ENCODE measurements at places on chromosomes 3 and 15. TPM values are rescaled to one million over a fixed set of nuclear protein-coding genes. Genes with fewer than 3 reads are reported as not detected.
A peak's percentile ranks its signal among the peaks of the same experiment; 100 is the strongest.

The POPDC2 gene
- 7.3 TPM for total RNA-seq

The SLC28A1 gene
- not detected for total RNA-seq

The SI gene
- total RNA-seq, result not detected

The ANKRD28 gene
- 42.0 TPM for total RNA-seq

The CHDH gene
- total RNA-seq, result 0.23 TPM

The CCRL2 gene
- 1.8 TPM for total RNA-seq

The NAALADL2 gene
- not detected for total RNA-seq

The CDC25A gene
- total RNA-seq, result not detected

The C3orf85 gene
- total RNA-seq, result not detected

The CRABP1 gene
- not detected for total RNA-seq

DNA sequence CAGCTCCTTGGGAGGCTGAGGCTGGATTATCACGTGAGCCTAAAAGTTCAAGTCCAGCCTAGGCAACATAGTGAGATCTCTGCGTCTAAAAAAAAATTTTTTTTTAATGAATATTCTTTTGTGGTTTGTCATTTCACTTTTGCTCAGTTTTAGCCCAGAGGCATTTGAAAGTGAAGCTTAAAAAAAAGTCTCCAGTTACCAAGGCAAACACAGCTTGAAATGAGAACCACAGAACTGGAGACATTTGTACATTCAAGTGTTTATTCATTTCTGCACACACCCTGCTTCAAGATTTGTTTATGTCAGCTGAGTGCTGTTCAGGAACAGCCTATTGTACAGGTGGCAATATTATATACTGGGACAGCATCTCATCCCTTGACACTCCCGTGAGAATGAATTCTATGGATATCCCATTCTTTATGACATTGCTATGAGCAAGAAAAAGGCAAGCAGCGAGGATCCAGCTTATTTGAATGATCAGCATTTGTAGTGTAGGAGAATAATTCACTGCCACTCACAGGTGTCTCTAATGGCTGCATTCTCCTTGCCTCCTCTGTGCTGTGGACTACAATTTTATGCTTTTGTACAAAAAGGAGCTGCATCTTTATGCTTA, 444.8 kb upstream of the GRM7 start:
- no peak for DNase-seq

DNA sequence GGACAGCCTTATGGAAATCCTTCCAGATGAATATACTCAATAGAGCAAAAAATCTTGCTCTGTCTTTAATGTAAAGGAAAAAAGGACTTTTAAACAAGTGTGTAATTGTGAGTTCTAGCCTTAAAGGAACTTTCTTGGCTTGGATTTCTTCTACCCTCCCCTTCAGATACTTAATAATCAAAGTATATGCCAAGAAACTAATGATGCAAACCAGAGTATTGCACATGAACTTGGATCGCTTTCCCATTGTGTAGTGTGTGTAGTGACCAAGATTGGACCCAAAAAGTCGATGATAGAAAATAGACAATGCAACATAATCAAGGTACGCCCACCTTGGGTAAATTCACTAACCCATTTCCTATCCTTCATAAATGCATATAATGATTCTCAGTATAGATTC, 123.8 kb downstream of the TIGIT start:
- DNase-seq, result no peak

GRCh38 chr15:39180483-39180933, 400.4 kb upstream of the THBS1 start:
- DNase-seq, result no peak

DNA sequence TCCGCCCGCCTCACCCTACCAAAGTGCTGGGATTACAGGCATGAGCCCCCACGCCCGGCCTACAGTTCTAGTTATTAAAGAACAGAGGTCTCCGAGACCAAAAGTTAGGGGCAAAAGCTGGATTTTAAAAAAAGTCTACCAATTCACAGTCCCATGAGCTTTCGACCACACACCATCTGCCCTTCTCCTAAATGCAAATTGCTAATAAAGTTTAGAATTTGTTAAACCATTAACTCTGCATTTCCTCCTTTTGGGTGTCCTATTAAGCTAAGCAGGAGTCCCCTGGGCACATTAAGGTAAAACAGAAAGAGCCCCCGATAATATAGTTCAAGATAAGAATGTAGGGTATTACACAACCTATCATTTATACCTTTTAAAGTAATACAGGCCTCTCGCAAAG, 322.7 kb downstream of the FOXP1 start:
- no peak for DNase-seq

DNA sequence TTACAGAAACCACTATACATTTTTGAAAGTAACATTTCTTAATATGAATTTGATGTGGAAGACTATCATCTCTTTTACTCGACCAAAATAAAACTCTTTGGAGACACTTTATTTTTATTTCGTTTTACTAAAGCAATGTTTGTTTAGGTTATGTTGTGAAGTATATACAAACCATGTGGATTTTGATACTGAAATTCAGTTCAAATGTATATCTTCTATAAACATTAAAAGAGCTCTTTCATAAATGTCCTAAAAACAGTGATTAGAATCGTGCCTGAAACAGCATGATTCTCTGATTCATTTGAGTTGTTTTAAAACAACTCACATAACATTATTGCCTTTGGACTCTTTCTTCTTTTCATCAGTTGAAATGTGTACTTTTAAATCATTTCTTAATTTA, 373.7 kb upstream of the GOLIM4 start:
- DNase-seq, result no peak

- DNase-seq, result no peak
Observed at GRCh38 chr15:35115155-35115725, 30.1 kb upstream of the NANOGP8 start.

DNA sequence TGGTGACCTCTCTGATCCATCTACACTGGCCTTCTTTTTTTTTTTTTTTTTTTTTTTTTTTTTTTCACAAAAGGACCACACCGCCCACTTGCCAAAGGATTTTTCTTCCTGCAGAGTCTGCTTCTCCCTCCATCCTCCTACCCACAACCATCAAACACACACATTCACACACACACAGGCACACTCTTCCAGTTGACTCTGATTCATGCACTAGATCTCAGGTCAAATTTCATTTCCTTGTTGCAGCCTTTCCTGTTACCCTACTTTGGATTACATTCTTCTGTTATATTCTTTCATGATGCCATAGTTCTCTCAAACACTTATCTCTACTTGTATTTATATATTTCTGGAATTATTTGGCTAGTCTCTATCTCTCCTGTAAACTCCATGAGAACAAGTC, 133.9 kb downstream of the STAC start:
- no peak for DNase-seq

GRCh38 chr3:150544726-150545125, 1.6 kb downstream of the SERP1 start:
- no peak for DNase-seq

GRCh38 chr15:100918690-100919480, at the start of gene LRRK1:
Gene LRRK1, plus strand, starts transcription at chr15:100919357. Its CDS starts 5,276 bp downstream, at chr15:100924633.
- no peak for DNase-seq

GRCh38 chr3:42085641-42086376, 5.3 kb upstream of the TRAK1 start:
- DNase-seq, result no peak

GRCh38 chr3:39541917-39542329, 74.4 kb downstream of the MOBP start:
- DNase-seq, result no peak

- DNase-seq, result no peak
Observed at GRCh38 chr15:62553911-62554563, 389.0 kb upstream of the C2CD4B start.

- DNase-seq, result no peak
Observed at GRCh38 chr3:152234657-152235375, 33.9 kb upstream of the MBNL1 start.

- no peak for DNase-seq
Observed at GRCh38 chr3:94405258-94406035, 342.6 kb downstream of the NSUN3 start.

DNA sequence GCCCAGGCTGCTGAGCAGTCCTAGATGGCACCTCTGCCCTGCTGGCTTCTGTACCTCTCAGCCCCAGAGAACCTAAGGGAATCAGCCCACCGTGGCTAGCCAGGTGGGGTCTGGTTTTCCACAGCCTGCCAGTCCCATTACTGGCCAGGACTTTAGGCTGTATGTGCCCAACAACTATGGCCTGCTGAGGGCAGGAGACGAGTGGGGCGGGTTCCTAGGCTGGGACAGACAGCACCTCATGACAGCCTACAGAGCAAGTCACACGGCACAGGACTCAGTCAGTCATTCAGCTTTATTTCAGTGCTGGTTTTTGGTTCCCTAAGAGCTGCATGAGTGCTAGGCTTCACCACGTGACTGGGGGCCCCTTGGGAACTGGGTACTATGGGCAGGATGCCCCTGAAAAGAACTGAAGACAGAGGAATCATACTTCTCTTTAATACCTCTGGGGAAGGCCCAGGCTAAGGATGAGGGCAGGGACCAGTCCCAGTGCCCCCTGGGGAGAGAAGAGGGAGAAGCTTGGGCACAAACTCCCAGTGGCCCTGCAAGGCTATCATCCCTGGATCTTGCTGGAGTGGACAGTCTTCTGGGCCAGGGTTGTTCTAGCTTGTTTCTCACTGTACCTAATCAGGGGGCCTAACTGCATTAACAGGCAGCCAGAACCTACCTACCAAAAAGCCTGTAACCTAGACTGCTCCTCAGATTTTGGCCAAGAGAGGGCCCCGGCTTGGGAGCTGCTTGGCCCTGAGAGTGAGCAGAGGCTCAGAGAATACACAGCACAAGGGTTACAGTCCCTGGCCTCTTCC, 14.8 kb downstream of the CLK3 start:
- no peak for DNase-seq

DNA sequence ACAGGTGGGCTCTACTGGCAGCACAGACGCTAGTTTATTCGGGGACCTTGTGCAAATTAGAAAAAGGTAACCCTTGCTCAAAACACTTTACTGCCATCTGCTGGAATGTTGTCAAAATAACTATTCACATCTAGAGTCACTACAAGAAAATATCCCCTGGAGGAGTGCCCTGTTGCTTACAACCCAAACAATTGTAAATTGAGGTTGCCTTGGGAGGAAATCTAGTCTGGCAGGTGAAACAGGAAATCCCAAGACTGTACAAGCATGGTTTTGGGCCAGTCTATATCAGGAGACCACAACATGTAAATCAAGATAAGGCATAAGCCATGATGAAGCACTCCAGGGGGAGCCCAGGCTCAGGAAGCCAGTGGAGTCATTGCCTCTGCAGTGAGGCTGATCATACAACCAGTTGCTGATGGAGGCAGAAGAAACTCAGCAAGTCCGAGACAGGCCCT, 136.8 kb upstream of the ACP3 start:
- DNase-seq, result peak; percentile 37

GRCh38 chr3:170868577-170869238, 1.3 kb downstream of the RPL22L1 start:
- no peak for DNase-seq

- DNase-seq, result no peak
Observed at GRCh38 chr3:155441506-155441905, 148.0 kb upstream of the STRIT1 start.

DNA sequence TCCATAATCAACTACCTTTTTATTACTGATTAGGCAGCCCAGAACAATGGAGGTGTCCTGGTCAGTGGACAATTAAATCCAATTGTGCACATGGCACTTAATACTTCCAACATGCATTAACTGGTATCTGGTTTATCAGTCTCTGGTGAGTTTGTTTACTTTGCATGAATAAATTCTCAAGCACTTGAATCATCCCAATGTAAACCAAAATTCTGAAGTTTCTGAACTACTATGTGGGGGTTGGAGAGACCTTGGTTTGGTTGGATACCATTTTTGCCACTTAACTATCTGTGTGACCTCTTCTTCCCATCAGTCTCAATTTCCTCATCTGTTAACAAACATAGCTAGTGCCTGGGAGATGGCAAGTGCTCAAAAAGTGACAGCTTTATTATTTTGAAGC, 70.5 kb upstream of the MAP4 start:
- DNase-seq, result no peak

- DNase-seq, result no peak
Observed at GRCh38 chr3:62942227-62942626, 67.0 kb upstream of the CADPS start.
